ENCODE measurements at places on chromosomes 2 and 18.

DNA sequence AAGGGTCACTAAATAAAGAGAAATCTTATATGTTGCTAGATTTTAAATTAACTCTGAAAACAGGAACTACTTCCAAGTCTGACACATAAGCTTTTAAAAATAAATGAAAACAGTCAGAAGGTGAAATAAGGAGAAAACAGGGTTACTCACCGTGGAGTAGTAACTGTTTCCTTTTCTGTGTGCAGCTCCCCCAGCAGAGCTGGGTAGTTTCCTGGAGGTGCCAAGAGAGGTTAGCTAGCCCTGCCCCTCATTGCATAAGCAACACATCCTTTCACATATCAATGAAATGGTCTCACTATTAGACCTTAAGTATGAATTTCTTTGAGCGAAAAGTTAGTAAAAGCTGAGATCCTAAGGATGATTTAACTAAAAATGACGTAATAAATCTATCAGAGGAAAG lies 54.0 kb upstream of the GPR75 start:
- no peak for DNase-seq

GRCh38 chr18:3839581-3839981 lies 389.6 kb downstream of the TGIF1 start:
- DNase-seq: no peak

DNA sequence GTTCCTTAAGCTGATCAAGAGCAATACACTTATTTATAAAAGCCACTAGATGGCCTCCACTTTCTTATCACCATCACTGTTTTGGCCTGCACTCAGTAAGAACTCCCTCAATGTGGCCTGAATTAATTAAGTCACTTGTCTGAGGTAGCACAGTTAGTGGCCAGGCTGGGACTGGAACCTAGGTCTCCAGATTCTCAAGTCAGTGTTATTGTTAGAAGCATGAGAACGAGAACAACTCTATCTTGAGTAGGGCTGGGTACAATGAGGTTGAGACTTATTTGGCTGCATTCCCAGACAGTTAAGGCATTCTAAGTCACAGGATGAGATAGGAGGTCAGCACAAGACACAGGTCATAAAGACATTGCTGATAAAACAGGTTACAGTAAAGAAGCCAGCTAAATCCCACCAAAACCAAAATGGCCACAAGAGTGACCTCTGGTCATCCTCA lies 115.8 kb downstream of the SS18 start:
- no peak for DNase-seq

GRCh38 chr2:99888617-99889016 lies 253.8 kb downstream of the AFF3 start:
- no peak for DNase-seq

- DNase-seq: no peak
These were observed 73.7 kb downstream of the CDK15 start for GRCh38 chr2:201879996-201880395.

- DNase-seq: no peak
These were observed 11.4 kb upstream of the NEU4 start for GRCh38 chr2:241797441-241798080.

DNA sequence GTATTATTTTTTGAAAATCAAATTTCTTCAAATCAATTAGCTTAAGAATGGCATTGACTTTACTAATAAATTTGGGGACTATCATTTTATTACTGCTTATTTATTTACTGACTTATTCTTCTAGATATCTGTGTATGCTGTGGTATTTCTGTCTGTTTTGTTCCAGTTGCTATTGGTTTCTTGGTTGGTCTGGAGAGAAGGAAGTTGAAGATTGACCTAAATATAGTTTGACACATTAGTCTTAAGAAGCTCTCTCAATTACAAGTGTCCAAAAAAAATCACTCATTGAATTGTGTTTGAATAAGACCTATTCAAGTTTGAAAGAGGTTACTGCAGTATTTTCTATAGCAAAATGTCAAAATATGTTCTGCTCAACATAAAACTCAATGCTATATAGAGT lies 153.3 kb upstream of the KYNU start:
- no peak for DNase-seq

GRCh38 chr2:231294571-231295362 lies 96.3 kb downstream of the ARMC9 start:
- no peak for DNase-seq

DNA sequence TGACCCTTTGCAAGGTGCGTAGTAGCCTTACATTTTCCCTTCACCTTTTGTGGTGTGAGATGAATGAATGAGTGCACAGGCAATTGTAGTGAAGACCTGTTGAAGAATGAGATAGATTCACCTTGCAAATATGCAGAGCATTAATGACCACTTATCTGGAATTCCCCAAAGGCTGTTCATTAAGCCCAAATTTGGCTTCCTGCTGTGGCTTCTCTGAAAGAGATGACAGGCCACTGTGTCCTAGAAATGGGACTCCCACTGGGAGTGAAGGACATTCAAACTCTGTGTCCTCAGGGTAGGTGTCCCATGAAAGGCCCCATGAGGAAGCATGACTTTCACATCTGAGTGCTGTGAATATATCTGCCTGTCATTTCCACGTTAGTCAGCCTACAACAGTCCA lies 1821.8 kb upstream of the PIK3C3 start:
- DNase-seq: no peak

- no peak for DNase-seq
These were observed 59.3 kb upstream of the LRRTM1 start for GRCh38 chr2:80363791-80364349.

DNA sequence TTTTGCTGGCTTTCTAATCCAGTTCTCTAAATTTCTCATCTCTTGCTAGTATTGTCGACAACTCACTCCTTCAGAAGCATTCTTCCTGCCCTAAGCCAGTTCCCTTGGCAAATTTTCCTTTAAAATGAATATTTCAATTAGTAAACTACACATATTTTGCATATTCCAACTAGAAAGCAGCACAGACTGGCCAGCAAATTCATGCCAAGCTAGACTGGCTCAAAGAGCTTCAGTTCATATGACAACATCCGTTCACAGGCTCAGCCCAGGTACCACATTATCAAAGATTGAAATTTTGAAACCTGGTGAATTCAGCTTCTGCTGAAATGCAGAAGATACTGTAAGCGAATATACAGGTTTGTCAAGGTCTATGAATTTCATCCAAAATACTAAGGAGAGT lies 64.5 kb downstream of the AFF3 start:
- DNase-seq: no peak

DNA sequence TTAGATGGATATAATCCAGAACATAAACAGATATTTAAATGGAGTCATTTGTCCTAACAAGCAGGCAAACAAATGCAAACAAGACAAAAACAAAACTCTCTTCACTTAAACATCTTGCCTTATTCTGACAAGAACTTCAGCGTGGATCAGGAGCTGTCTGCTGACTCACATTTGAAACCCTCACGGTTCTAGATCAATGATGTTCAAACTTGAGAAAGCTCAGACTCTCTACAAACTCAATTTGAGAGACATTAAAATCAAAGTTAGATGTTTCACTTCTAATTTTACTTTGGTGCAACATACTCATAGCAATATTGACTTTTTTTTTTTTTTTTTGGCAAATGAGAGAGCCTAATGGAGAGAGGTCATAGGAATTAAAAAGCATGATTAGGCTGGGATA lies 362.8 kb upstream of the SLC14A2 start:
- DNase-seq: no peak

GRCh38 chr2:158189526-158189925 lies 87.8 kb downstream of the UPP2 start:
- no peak for DNase-seq

DNA sequence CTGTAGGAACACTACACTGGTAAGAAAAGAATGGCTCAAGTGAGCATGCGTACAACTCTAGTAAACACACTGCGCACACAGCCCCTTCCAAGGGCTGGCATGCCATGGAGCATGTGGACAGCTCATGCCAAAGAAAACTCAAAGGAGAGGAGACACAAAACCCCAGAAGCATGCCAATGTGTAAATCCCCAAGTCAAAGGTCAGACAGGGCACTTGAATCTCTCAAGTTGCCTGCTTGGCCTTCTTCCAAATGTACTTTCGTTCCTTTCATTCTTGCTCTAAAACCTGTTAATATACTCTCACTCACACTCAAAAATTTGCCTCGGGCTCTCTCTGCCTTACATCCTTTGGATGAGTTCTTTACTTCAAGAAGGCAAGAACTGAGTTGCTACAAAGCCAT lies 365.3 kb downstream of the NBAS start:
- no peak for DNase-seq

- DNase-seq: no peak
These were observed 1.4 kb downstream of the IL36RN start for GRCh38 chr2:113060396-113060795.

DNA sequence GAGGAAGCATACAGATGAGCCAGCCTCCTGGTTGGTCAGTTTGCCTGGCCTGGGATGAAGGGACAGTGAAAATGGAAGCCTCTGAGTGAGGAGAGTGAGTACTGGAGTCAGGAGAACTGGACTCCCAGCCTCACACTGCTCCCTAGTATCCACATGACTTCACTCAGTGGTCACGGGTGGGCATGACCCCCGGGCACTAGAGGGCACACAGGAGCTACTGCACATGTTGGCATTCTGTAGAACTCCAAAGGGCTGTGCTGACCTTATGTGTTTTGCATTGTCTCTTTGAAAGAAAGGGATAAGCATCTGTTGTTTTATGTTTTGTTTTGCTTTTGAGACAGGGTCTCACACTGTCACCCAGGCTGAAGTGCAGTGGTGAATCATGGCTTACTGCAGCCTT lies 23.7 kb downstream of the NCAPH start:
- no peak for DNase-seq

GRCh38 chr2:223418131-223418530 lies 184.0 kb downstream of the SCG2 start:
- DNase-seq: no peak

- no peak for DNase-seq
These were observed 491.2 kb upstream of the DDX18 start for GRCh38 chr2:117323331-117323730.

DNA sequence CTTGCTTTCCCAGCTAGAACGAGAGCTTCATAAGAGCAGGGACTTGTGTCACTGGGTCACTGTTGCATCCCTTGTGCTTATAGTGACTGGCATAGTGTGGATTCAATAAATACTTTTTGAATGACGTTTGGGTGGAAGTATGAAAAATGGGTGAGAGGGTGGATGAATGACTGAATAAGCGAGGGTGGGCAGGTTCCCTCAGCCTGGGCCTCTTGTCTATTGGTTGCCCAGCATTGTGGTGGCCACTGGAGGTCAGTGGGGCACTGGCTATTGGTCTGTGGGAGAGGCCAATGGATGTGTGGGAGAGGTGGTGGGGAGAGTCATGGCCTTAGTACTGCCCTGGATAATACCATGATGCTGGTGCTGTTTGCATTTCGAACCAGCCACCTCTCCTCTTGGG lies 93.8 kb upstream of the SKOR2 start:
- no peak for DNase-seq

- DNase-seq: no peak
These were observed 13.1 kb downstream of the SEH1L start for GRCh38 chr18:12960853-12961397.

DNA sequence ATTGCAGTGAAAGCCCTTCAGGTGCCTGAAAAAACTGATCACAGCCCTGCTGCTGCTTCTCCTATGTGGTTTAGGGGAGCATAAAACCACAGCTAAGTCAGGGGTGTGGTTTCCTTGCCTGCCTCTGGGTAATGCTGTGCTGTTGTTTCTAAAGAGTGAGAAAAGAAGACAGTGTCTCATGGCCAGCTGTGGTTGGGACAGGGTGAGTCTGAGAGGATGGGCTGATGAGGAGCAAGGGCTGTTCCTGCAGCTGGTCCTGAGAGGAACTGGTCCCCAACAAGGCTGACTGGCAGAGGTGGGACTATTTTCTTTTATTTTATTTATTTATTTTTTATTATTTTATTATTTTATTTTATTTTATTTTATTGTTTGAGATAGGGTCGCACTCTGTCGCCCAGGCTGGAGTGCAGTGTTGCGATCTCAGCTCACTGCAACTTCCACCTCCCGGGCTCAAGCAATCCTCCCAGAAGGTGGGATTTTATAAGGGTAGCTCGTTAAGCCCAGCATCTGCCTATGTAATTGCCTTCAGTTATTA lies 236.7 kb downstream of the FHOD3 start:
- no peak for DNase-seq

- DNase-seq: no peak
These were observed 1045.5 kb upstream of the NXPH2 start for GRCh38 chr2:139825726-139826125.

DNA sequence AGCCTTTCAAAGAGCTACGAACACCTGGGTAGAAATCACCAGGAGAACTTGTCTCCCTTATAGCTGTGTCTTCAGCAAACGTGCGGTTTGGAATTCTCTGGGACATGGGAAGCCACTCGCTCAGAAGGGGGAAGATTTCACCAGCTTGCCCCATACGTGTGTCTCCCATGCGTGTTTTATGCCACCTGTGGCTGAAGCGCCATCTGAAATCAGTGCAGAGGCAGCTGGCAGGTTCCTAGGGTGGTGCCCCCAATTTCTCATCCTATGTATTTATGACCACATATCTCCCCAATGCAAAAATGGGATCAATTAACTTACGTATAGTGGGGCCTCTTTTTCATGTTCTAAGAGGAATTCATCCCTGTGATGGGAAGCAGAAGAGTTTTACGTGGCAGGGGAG lies 81.6 kb downstream of the TPO start:
- DNase-seq: no peak

GRCh38 chr2:215677481-215677880 lies 241.6 kb upstream of the FN1 start:
- no peak for DNase-seq

GRCh38 chr18:24051031-24051947 lies 36.7 kb downstream of the TTC39C start:
- no peak for DNase-seq

DNA sequence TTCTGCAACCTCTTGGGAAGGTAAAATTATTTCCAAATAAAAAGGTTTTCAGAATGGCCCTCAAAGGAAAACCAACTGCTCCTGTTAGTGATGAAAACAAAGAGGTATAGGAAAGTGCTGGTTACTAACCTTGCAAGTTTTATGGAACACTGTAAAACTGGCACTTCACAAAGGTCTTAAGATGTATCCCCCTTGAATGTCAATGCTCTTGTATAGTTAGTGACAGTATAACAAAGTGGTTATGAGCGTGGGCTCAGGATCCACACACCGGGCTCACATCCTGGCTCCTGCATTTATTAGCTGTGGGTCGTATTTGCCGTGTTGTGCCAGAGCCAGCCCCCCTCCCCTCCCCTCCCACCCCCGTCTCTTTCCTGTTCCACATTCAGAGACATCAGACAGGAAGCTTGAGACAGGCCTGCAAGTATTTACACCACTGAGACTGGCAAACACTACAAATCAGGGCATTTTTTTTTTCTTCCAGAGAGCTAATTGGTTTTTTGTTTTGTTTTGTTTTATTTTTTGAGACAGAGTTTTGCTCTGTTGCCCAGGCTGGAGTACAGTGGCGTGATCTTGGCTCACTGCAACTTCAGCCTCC lies 9.2 kb upstream of the DNPEP start:
- no peak for DNase-seq

DNA sequence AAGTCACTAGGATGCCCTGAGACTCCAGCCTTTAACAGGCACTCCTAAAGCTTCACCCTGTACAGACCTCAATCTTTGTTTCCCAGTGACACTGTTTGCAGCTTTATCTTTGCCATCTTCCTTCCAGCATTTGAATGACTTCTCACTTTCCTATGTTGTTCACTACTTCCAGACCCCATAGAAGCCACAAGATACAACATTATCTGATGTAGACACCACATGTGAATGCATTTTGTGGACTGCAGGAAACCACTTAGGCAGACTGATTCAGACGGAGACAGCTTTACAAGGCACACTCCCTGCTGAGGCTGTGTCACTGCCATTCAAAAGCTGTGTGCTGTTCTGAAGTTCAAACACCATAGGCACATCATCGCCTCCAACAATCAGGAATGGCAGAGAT lies 67.3 kb upstream of the SPATS2L start:
- no peak for DNase-seq

GRCh38 chr2:58571181-58571852 lies 330.2 kb upstream of the FANCL start:
- no peak for DNase-seq

Measured in esophagus squamous epithelium (tissue), 5 donors.